ENCODE measurements at places on chromosomes 3 and 15.
A peak's percentile ranks its signal among the peaks of the same experiment; 100 is the strongest.

GRCh38 chr15:66359740-66360139 is 3.3 kb upstream of the TIPIN start:
- DNase-seq, result no peak

GRCh38 chr3:144294659-144295538 is 323.3 kb downstream of the DIPK2A start:
- no peak for DNase-seq

DNA sequence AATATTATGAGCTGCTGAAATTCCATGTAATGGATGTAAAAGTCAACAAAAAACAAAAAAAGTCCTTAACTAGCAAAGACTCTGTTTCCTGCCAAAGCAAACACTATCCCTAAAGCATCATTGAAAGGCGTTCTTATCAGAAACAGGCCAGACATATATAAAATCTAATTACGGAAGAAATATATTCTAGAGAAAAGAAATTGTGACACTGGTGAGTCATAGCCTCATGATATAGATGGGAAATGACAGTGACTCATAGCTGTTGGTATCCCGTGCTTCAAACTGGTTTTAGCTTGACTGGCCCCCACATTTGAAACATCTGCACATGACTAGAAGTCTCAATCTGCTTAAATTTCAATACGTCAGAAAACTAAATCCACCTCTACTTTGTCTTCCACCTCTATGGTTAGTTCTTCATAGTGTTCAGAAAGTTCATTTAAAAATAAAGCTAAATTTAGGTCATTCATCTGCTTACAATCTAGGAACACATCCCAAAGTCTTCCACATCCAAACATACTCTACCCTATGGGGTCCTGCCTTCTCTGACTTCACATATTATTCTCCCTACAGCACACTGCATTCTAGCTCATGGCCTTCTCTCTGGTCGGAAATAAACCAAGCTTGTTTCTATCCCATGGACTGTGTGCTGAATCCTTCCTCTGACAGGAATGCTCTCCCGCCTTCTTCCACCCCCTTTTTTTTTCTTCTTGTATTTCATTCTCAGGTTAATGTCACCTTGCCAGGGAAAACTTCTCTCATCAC is 456.3 kb upstream of the ARRDC4 start:
- DNase-seq, result peak; percentile 79

GRCh38 chr3:13718000-13718399 is 161.9 kb downstream of the WNT7A start:
- DNase-seq, result no peak

- no peak for DNase-seq
These were observed 103.7 kb downstream of the PEX5L start for GRCh38 chr3:179933080-179933479.

DNA sequence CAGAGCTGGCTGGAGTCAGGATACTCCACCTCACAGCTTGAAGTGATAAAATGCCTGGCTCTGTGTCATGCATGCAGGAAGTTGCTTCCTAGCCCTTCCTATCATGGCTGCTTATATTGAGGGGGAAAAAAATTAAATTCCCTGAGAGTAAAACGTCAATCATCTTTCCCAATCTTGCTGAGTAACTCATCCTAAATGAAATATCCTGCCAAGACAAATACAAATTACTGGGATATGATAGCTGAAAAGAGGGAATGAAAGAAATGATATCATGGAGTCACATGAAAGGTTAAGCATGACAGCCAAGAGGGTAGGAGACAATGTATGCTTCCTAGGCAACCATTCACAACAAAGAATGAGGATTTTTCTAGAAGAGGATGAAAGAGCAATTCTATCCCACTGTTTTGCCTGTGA is 110.6 kb downstream of the ABI3BP start:
- no peak for DNase-seq

- no peak for DNase-seq
These were observed 90.9 kb upstream of the CGNL1 start for GRCh38 chr15:57285386-57285785.

DNA sequence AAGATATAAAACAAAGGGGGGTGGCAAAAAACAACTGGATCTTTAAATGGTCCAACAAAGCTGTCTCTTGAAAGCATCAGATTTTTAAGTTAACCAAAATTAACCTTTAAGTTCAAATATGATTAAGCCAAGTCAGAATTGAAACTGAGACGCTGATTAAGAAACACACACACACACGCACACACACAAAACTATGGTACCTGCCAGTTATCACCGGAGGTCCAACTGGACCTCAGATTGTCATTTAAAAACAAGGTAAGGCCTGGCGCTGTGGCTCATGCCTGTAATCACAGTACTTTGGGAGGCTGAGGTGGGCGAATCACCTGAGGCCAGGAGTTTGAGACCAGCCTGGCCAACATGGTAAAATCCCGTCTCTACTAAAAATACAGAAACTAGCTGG is 10.4 kb downstream of the ARF4 start:
- DNase-seq, result no peak

DNA sequence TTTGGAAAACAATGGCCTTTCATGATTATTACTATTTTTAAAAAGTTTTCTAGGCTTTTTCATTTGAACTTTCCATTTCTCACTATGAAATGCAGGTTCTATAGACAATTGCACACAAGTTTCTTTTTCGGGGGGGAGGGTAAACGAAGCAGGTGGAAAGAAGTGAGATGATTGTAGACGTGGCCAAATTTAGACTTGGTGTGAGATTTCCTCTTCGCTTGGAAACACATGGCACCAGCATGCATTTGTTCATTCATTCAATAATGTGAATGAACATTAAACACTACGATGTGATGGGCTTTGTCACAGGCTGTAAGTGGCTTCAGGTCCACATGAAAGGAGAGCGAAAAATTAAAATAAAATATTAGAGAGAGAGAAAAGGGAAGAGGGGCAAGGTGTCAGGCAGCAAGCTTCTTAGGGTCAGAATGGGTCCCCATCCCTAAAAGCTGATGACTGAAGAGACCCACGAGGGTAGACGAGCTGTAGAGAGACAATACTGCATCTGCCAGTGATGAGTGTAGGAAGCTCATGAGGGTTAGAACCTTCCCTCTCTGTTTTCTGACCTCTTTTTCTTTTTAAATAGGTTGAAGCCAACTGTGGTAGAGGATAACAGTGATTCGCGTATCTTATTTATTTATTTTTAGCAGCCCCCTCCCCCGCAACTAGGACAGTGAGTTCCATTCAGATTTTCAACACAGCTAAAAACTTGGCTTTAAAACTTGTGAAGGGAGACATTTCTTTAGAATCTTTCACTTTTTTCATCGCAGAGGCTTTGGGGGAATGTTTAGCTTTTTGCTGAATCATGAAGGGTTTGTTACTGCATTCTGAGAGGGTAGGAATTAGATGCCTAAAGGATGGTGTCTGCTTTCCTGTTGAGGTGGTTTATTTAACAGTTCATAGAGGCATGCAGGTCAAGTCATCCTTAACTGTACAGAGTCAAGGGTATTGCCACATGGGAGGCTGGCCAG is 36.2 kb downstream of the GAP43 start:
- no peak for DNase-seq

- no peak for DNase-seq
These were observed 55.2 kb downstream of the IQSEC1 start for GRCh38 chr3:13018043-13018451.

GRCh38 chr3:164267053-164267452 is 811.2 kb downstream of the SI start:
- DNase-seq, result no peak

- no peak for DNase-seq
These were observed 28.2 kb upstream of the GOLGA6C start for GRCh38 chr15:75230016-75230343.

GRCh38 chr3:61613666-61614065 is 52.3 kb downstream of the PTPRG start:
- DNase-seq, result no peak

DNA sequence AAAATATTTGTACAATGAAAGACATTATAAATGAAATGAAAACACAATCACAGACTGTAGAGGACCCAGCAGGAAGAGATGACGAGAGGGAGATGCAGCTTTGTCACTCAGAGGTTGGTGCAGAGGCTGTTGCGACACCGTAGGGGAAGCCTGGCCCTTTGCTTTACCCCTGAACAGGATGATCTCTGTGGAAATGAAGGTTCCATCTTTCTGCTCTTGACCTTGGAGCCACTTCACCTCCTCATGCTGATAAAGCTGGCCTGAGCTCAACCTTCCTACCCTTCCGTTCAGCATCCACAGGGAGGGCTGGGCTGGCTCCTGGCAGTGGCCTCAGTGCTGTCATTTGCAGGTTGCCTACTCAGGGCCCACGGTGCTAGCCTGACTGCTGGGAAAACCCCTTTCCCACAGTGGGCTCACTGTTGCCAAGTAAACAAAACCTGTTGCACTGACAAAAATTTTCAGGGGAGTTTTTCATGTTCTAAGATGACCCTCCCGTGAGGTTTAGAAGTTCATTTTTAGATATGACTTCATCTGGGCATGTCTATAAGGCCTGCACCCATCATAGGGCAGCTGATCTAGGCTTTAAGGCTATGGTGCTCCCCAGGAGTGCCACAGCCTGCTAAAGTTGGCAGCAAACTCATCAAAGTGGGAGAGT is 3.0 kb upstream of the CD80 start:
- no peak for DNase-seq

GRCh38 chr3:45872569-45872968 is 13.8 kb upstream of the CCR9 start:
- DNase-seq, result no peak

DNA sequence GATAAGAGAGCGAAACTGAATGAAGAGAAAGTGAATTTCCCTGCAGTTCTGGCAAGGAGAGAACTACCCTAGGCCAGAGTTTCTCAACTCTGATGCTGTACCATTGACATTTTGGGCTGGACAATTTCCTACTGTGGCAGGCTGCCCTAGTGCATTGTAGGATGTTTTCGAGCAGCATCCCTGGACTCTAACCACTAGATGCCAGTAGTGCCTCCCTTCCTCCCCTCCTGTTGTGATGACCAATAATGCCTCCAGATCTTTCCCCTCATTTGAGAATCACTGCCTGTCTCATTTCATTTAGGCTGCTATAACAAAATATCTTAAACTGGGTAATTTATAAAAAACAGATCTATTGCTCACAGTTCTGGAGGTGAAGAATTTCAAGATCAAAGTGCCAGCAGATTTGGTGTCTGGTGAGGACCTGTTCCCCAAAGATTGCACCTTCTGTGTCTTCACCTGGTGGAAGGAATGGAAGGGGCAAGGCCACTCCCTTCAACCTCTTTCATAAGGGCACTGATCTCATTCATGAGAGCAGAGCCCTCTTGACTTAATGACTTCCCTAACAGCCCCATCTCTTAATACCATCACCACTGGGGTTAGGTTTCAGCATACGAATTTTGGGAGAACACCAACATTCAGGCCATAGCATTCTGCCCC is 188.9 kb upstream of the MEIS2 start:
- peak; percentile 62 for DNase-seq

DNA sequence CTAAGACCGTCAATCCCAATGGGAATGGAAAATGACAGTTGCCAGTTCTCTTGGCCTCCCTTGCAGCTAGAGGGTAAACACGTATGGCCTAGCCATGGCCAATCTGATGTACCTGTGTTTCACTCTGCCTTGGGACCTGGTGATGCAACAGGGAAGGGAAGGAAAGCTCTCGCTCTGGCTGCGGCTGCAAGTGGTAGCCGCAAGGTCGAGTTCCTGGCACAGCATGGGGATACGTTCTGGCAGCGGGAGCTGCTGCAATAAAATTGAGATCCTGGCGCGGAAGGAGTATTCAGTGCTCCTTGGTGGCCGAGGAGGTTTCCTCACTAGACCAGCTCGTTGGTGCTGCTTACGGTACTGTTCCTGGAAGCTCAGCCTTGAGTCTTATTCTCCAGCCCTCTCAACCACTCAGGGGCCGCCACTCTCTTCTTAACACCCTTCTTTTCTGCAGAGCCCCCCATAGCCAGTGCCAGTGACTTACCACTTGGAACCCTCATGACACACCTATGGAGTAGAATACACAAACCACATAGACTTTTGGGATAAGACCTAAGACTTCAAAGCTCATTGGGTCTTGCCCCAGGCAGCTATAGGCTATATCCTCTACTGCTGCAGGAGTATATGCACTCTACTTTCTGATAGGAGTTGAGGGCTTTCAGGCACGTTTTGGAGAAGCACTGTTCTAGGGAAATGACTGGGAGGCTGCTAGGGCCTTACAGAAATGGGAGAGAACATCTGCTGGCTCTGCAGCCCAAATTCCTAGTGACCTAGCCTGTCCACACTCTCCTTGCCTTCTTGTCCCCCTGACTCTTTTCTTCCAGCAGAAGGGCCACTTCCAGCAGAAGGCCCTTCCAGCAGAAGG is 2.7 kb downstream of the KY start:
- DNase-seq, result no peak

- no peak for DNase-seq
These were observed 7.0 kb downstream of the FILIP1L start for GRCh38 chr3:100107221-100107814.

- DNase-seq, result no peak
These were observed 45.9 kb upstream of the SEC61A1 start for GRCh38 chr3:128006061-128007032.

DNA sequence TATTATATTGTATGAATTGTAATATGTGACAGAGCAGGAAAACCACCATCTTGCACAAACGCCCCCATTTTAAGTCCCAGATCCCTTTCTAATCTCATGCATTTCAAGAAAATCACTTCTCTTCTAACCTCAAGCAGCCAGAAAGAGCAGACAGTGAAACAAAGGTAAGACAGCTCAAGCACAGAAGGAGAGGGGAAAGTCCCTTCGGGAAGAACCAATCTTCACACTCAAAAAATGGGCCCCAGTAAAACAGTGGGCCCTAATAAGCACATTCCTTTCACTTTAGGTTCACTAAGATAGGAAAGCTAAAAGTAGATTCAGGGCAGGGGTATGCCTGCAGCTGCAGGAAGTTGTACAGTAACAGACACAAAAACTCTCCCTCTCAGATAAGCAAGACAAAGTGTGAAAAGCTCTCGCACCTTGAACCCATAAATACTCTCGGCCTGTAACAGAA is 1268.7 kb downstream of the SI start:
- no peak for DNase-seq

- no peak for DNase-seq
These were observed 102.8 kb downstream of the KCNH8 start for GRCh38 chr3:19250959-19251610.

DNA sequence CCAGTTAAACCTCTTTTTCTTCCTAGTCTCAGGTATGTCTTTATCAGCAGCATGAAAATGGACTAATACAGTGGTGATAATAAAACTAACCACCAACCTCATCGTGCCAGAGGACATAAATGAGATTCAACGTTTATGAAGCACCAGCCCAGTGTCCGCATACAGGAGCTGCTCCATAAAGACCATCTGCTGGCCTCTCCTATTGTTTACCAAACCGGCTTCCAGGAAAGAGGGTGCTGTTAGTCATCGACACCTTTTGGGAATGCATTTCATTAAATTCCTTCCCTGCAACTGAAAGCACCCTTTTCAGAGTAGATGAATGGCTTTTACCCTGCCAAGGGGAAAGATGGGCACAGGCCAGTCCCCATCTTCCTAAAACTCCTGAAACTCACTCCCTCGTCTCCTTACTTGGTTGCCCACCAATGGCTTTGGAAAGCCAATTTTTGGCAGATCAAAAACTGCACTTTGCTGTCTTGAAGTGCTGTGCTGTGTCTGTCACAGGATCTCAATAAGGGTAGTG is 122.1 kb downstream of the AQP9 start:
- DNase-seq, result no peak

GRCh38 chr3:120040813-120041377 is 53.4 kb downstream of the GSK3B start:
- DNase-seq, result no peak

Measured in RKO (cell line).